ENCODE measurements at places on chromosomes 11 and 22.

- DNase-seq: no peak
Measured at GRCh38 chr11:134541355-134541754, 129.3 kb upstream of the B3GAT1 start.

DNA sequence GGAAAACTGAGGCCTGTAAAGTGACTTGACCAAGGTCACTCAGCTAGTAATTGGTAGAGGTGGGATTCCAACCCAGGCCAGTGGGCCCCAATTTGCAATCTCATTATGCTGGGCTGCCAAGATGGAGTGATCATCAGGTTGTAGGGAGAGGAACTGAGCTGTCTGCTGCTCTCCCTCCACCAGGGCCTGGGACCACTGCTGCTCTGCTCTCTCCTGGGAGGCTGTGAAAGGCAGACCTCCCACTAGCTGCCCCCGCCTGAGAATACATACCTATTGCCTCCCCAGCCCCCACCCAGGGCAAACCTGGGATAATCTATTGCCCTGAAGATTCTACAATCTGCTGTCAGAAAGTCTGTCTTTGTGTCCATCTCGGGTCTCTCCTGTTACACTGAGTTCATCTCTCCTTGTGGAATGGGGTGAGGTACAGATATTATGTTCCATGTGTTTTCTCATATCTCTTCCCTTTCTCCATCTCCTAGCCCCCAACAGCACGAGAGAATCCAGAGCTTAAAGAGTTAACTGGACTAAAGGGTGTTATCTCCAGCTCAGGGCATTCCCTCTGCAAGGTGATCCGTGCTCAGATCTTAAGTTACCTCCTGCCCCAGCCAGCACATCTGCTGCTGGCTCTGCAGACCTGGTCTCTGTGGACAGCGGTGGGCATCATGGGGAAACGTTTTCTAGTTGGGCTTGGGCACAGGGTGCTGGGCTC, 5.6 kb downstream of the NECTIN1 start:
- DNase-seq: no peak

GRCh38 chr11:35752115-35752514, 89.5 kb downstream of the TRIM44 start:
- DNase-seq: no peak

GRCh38 chr11:106594751-106595351, 423.4 kb downstream of the GUCY1A2 start:
- no peak for DNase-seq

GRCh38 chr11:42840860-42841259, 470.9 kb upstream of the API5 start:
- DNase-seq: no peak

DNA sequence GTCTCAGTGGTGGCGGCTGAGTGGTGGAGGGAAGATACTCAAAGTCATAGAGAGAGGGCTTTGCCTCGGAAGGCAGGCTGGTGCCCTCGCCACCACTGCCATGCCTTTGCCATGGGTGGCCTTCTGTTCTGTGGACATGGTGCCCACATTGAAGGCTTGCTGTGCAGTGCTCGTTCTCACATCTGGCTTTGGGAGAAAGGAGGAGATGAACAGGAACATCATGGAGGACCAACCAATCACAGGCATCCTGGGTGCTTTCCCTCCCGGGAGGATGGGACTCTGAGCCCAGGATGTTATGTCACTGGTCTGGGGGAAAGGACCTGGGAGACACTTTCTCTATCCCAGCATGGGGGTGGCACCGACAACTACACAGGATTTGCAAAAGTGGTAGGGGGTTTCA, 82.3 kb upstream of the NARS2 start:
- DNase-seq: no peak

- no peak for DNase-seq
Measured at GRCh38 chr22:30573594-30574094, 821 bp downstream of the GAL3ST1 start.

DNA sequence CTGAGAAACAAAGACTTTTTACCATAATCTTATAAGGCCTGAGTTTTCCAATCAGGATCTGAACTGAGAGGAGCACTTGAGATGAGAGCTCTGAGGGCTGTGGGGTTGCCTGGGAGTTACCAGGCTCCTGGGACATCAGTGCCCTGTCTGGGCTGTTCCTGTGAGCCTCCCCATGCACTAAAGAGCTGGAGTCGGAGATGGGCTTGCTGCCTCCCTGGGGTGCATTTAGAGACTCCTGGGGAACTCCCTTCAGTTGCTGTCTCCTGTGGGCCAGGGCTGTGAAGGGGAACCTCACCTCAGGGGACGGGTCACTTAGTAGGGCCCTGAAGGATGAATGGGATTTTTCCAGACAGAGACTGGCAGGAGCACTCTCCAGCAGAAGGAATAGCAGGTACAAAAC, 33.3 kb downstream of the KCNC1 start:
- DNase-seq: no peak

- no peak for DNase-seq
Measured at GRCh38 chr22:47793304-47794101, 1031.1 kb downstream of the TBC1D22A start.

DNA sequence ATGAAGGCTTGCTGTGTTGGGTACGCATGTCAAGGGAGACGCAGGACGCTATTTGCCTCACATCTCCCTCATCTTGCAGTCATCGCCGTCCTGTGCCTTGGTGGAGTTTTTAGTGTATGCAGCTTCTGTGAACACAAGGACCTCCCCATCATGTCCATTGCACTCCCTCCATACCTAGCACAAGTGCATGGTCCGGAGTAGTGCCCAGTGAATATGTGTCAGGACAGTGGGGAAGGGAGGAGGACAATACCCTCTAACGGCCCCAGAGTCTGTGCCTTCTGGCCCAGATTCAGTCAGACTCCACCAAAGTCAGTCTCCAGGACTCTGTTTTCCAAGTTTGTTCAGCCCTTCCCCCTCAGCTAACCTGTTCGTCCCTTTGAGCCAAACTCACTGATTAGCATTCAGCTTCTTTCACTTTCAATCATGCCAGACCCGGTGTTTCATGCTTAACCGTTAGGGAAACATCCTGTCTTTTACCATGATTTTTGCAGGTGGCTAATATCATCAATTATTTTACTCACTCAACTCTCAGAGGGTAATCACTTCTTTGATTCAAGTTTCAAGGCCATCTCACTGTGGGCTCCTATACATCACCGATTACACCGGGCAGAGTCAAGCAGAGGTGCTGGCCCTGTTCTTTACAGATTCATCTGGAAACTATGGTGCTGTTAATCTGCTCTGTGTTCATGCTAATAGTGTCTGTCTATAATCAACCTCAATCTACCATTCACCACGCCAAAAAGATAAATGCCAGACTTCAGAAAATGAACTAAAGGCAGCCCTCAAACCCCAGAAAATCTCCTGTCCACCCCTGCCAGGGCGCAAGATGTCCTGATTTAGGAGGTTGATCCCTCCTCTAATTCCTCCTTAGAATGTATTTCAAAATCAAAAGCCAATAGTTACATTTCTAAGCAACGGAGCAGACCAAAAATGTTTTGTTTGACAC, 156.5 kb downstream of the RRAS2 start:
- DNase-seq: no peak

DNA sequence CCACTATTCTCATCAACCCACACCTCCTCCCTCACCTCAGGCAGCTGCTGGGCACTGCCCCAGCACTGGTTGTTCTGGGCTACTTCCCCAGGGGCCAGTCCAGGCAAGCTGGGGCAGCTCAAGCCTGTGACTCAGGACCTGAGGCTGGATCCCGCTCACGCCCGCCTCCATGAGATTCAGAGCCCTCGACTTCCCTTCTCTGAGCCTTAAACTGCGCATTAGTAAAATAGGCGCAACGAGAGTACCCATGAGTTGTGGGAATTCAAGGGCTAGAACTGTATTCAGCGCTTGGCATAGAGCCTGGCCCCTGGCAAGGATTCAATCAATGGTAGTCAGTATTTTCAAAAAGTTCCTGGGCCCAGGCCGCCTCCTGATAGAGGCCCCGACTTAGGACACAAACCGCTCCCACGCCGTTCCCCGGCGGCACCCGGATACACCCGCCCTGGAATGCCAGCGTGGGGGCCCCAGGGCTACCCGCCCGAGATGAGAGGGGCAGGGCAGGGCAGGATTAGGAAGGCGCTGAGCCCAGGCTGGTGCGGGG, 723 bp upstream of the CD82 start:
- DNase-seq: peak; percentile 57
